ENCODE measurements at places on chromosomes 6 and 20.

DNA sequence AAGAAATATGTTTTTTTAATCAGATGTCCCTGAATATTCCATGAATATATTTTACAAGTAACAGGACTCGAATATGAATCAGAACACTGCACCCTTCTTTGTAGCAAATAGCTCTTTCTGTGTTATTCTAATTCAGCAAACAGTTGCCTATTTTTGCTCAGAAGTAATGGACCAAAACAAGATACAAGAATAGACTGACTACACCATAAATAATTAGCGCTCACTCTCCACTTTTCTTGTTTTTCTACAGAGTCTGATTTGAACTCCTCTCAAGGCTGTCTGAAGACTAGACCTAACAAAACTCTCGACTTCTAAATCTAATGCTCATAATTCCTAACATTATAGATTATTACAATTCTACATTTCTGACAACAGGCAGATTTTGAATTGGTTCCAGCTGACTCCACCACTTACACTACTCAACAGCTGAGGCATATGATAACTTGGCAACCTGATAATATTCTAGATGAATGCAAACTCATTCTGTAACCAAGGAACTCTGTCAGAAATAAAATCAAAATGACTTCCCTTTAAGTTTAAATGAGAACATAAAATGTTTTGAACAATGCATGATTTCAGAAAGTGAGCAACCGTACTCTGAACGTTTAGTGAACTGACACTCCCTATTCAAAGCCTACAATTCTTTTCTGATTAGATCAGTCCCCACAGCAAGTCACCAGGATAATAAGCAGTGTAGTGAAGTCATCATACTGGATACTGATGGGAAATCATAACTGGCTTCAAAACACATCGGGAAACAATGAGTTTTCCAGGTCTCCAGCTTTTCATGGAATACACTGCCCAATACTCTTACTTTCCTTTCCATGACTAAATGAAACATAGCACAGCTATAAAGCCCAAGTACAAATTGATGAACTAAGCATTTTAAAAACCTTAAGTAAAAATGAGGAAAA lies 114.2 kb upstream of the BEND6 start:
- no peak for DNase-seq

DNA sequence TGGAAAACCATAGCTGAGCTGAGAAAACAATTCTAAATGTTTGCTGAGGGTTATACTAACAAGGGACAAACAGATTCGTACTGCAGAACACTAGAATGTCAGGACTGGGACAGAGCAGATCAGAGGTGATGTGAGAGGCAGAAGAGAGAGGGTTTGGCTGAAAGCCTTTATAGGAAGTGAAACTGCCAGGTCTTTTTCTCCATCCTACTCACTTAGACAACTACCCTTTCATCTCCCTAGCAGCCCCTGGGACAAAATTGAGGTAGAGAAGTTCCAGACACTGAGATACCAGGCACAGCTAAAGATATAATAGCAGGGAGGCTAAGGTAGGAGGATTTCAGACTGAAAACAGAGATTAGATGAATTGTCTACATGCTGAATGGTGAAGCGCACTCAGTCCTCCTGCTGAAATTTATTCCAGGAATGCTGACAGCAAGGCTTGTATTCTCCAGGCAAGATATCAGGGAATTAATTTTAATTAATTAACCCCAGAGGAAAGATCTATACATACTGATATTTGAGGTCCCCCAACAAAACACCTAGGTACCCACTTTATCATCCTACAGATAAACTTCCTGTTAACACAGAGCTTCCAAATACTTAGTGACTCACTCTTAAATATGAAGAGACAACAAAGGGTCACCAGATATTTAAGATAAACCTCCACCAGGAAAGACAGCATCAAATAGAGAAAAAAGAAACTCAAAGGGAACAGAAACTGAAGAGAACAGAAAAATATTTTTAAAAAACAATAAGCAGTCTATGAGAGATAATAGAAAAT lies 12.6 kb upstream of the EIF2S2 start:
- DNase-seq, result no peak

DNA sequence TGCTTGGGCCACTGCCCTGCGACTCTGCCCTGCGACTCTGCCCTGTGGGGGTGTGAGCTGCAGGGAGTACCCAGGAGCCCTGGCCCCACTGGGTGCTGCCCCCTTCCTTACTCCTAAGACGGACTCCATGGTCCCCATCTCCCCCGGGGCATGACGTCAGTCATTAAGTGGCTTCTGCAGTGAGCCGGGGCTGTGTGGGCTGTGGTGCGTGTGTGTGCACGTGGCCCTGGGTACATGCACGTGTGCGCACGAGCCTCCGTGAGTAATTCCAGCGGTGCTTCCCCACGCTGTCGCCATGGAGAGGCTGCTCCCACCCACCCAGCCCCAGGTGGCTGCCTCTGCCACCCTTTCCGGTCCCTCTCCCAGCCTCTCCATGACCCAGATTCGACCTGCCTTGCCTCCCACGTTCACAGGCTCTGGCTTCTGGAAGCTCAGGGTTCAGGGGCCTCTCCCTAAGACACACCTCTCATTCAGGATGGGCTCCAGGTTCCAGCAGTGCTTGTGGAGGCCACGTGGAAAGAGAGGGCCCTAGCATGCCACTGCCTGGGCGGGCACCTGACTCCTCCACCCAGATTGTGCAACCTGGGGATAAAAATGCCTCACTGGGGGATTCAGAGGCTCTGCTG lies 88.3 kb downstream of the DLGAP4 start:
- DNase-seq, result no peak

DNA sequence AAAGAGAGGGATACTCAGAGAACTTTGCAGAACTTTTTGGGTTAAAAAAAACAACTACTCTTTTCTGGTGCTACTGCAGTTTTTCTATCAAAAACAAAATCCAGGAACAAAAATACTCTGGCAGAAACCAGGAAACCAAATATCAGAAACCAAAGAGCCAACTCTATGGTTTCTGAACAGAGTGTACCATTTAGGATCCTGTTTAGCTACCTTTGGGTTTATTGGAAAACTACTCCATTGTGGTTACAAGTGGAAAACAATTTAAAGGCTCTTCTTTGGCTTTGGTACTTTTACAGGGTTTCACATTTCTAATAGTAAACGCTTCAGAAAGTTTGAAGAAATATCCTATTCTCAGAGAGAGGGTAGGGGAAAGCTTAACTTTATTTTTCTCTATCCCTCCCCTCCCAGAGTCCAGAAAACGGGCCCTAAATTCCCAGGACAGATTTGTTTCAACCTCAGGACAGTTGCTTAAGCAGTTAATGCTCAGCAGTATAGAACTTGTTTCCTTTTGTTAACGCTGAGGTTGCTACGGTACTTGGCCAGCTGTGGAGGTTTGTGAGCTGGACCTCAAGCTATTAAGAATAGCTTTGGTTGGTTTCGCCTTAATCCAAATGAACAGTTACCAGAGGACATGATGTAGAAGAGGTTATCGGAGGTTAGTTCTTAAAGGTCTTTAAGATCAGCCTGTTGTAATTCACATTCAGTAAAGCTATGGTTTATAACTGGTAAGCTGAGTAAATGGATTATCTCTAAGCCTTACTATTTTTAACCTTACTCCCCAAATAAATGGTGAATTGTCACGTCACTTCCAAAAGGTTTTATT lies 47.9 kb downstream of the FOXO3 start:
- DNase-seq, result no peak

GRCh38 chr6:68173616-68174015 lies 461.5 kb upstream of the ADGRB3 start:
- no peak for DNase-seq

GRCh38 chr6:52790861-52791260 lies 12.8 kb downstream of the GSTA1 start:
- DNase-seq, result no peak

- DNase-seq, result no peak
Observed at GRCh38 chr6:155284775-155285174, 21.0 kb downstream of the CLDN20 start.

GRCh38 chr6:107870381-107870780 lies 46.3 kb upstream of the SCML4 start:
- no peak for DNase-seq

GRCh38 chr6:111727802-111728201 lies 122.1 kb upstream of the TRAF3IP2 start:
- no peak for DNase-seq

- no peak for DNase-seq
Observed at GRCh38 chr20:49737260-49737659, 23.6 kb upstream of the B4GALT5 start.

- DNase-seq, result no peak
Observed at GRCh38 chr6:51792273-51793030, 295.0 kb downstream of the PKHD1 start.

DNA sequence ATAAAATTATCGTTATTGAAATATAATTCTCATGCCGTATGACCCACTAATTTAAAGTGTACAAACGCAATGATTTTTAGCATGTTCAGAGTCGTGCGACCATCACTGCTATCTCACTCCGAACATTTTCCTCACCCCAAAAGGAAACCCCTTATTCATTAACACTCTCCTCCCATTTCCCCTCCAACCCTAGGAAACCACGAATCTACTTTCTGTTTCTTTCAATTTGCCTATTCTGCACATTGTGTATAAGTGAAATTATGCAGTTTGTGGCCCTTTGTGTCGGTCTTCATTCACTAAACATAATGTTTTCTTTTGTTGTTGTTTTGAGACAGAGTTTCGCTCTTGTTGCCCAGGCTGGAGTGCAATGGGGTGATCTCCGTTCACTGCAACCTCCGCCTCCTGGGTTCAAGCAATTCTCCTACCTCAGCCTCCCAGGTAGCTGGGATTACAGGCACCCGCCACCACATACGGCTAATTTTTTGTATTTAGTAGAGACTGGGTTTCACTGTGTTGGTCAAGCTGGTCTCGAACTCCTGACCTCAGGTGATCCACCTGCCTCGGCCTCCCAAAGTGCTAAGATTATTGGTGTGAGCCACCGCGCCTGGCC lies 99.7 kb upstream of the ZNF217 start:
- no peak for DNase-seq

DNA sequence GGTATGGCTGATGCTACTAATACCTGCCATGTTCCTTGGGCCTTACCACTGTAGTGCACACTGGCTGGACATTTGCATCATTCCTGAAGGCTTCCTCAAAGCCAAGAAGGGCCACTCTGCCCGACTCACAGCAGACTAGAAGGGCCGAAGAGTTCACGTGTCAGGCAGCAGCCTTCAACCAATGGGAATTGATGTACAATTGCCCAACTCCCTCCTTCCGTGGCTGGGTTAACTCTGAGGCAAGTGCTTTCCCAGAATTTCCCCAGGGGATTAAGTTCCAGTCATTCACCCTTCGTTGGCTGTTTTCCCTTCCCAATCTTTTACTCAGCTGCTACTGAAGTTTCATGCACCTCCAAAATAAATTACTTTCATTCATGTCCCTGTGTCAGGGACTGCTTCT lies 29.8 kb downstream of the PSMB9 start:
- no peak for DNase-seq

DNA sequence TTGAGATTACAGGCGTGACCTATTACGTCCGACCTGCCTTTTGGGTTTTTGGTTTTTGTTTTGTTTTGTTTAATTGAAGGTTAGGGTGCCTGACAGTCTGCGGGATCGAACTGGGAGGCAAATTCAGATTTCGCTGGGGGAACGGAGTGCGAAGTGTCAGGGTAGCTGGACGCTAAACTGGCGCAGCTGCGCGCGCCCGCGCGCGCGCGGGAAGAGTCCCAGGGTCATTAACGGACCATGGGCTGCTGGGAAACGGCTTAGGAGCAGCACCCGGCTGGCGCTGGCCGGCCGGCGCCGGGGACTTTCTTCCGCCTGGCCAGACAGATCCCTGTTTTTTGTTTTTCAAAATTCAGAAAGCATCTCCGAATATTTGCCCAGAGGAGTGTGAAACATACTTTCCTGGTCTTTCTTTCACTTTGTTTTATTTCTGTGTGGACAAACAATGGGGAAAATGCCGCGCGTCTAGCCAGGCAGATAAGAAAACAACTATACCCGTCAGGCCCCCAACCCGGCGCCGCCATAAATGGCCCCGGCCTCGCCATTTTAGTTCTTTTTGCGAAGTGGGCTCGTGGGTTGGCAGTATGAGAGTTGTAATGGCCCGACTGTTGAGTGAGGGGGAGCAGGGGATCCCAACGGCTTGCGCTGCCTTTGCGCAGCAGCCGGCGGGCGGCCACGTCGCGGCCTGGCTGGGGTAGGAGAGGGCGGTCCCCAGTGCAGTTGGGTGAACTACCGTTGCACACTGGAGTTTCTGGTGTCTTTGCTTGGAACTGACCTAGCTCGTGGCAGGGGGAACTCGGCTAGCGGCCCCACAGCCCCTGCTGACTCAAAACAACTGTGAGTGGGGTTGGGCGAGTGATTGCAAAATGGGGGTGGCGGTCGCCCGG lies 7.1 kb downstream of the HSPA1B start:
- peak; percentile 74 for DNase-seq

DNA sequence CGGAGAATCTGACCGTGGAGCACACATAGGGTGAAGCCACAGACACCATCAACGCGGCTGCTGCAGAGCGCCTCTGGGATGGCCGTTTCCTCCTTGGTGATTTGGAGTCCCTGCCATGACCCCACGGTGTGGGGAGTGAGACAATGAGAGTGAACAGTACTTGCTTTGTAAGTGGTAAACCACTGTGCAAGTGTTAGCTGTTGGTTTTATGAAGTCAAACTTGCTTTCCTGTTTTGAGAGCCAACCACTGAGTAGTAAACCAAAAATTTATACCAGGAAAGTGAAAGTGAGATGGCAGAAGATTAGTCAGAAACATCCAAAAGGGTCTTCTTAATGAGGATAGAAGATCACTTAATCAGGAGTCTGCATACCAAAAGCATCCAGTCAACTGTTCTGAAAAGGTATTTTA lies 160.7 kb downstream of the FOXC1 start:
- DNase-seq, result no peak

DNA sequence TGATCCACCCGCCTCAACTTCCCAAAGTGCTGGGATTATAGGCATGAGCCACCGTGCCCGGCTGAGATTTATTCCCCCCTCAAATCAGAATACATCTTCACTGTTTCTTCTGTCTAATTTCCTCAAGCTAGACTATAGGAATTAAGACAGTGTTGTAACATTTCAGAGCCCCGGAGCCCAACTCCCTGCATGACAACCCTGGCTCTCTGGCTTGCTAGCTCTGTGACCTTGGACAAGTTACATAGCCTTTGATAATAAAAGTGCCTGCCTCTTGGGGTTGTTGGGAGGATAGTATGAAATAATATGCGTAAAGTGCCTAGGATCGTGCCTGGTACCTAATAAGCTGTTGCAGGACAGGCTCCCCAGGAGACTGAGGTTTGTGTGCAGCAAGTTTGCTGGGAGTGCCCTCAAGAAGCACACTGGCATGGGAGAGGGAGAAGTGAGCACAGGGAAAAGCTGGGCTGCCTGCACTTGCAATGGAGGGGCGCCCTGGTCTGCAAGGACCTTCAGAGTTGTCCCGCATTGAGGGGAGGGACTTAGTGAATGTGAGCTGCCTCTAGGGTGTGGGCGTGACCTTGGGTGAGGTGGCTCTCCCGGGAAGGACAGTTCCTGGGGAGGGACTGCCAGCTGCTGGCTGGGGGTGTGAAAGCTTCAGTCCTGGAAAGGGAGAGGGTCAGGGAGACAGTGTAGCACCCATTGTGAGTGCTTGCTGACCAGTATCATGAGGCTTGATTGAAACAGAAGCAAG lies 43.4 kb downstream of the TAF8 start:
- no peak for DNase-seq

GRCh38 chr20:34736106-34736735 lies 32.1 kb downstream of the TP53INP2 start:
- DNase-seq, result no peak
